ENCODE measurements at places on chromosomes 13 and 19. TPM values are rescaled to one million over a fixed set of nuclear protein-coding genes. Genes with fewer than 3 reads are reported as not detected.

The ATP1A3 gene
- 81.4 TPM for total RNA-seq

The ZNF543 gene
- 7.8 TPM for total RNA-seq

The ZNF665 gene
- 1.1 TPM for total RNA-seq

The TEX26 gene
- total RNA-seq, result not detected

The SETDB2 gene
- 7.3 TPM for total RNA-seq

The NCAN gene
- not detected for total RNA-seq

The ZNF682 gene
- 1.4 TPM for total RNA-seq

The ZNF626 gene
- total RNA-seq, result 12.9 TPM

The PSG7 gene
- not detected for total RNA-seq

DNA sequence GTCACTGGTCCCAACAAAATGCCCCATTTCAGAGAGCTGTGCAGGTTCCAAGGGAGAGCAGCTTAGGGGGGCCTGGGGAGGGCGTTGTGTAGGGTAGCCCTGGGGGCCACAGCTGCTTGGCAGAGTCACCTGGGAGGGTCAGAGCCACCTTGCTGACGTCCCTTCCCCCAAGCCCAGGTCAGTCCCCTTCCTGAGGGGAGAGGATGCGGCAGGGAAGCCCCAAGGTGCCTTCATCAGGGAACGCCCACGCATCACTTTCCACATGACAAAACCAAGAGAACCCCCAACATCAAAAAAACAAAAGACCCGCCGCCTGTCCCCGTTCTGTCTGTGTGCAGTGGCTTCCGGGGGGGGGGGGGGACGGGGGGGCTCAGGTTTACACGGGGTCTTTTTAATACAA is 5.3 kb upstream of the UQCR11 start:
- H3K4me3 ChIP-seq, result no peak overlapping the region
- H3K36me3 ChIP-seq, result peaks cover 33% of the 10 kb centered on the region

DNA sequence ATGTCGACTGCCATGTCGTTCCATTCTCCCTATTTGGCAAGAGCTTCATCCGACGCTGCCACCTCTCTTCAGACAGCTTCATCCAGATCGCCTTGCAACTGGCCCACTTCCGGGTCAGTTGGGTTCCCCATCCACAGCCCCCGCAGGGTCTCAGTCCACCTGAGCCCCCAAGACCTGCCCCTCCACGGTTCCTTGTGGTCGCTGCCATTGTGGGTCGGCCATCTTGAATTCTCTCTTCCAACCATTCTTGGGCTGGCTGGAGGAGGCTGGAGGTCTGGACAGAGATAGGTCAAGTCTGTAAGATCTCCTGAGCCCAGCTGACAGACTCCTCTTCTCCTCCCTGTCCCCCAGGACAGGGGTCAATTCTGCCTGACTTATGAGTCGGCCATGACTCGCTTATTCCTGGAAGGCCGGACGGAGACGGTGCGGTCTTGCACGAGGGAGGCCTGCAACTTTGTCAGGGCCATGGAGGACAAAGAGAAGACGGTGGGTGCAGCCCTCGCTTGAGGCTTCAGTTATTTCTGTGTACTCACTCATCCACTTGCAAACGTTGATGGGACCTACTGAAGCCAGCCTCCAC is 19.5 kb downstream of the CPT1C start:
- DNase-seq, result no peak
- H3K4me1 ChIP-seq, result no peaks in the 10 kb centered on the region
- H3K4me3 ChIP-seq, result no peak overlapping the region
- H3K27me3 ChIP-seq, result no peaks in the 10 kb centered on the region
- H3K36me3 ChIP-seq, result no peaks in the 10 kb centered on the region
- no peak overlapping the region for H3K27ac ChIP-seq

DNA sequence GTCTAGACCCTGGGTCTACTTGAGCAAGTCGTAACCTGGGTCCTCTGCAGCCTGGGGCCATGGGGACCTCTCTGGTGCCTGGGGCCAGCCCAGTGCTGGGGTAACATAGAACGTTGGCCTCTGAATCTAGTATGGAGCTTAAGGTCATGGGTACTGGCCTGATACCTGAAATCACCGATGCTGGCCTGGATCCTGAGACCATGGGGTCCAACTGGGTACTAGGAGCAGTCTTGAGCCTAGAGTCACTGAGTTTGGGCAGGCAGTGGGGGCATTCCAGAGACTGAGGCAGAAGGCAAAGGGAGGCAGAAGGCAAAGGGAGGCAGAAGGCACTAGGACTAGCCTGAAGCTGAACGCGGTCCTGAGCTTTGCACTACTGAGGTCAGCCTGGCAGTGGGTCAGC is 1121.1 kb upstream of the PRR20A start:
- no peak for DNase-seq
- H3K27ac ChIP-seq, result no peak overlapping the region

- no peaks in the 10 kb centered on the region for H3K36me3 ChIP-seq
- H3K27ac ChIP-seq, result no peak overlapping the region
- H3K4me3 ChIP-seq, result no peak overlapping the region
- no peaks in the 10 kb centered on the region for H3K27me3 ChIP-seq
- DNase-seq, result no peak
- H3K4me1 ChIP-seq, result no peaks in the 10 kb centered on the region
Measured at GRCh38 chr13:101298517-101298916, 117.8 kb downstream of the NALCN start.

- H3K4me1 ChIP-seq, result no peaks in the 10 kb centered on the region
- no peak overlapping the region for H3K27ac ChIP-seq
- no peak for DNase-seq
- no peaks in the 10 kb centered on the region for H3K36me3 ChIP-seq
- H3K4me3 ChIP-seq, result no peak overlapping the region
Measured at GRCh38 chr13:107743983-107744382, 471.4 kb downstream of the LIG4 start.

DNA sequence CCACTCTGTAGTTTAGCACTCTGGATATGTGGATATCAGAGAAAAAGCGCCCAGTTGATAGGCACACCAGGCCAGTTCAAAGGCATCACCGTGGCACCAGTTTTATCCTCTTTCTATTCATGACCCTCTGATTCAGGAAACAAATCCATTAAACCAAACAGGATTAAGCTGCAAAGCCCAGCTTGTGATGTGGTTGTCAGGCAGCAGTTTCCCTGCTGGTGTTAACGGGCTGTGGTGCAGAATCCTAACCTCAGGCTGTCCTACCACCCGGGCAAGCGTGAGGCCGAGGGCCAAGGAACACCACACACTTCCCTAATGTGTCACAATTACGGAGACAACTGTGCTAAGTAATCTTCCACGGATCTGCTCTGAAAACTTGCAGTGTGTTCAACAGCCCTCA is 209.1 kb downstream of the OLFM4 start:
- no peak for DNase-seq
- no peaks in the 10 kb centered on the region for H3K36me3 ChIP-seq

DNA sequence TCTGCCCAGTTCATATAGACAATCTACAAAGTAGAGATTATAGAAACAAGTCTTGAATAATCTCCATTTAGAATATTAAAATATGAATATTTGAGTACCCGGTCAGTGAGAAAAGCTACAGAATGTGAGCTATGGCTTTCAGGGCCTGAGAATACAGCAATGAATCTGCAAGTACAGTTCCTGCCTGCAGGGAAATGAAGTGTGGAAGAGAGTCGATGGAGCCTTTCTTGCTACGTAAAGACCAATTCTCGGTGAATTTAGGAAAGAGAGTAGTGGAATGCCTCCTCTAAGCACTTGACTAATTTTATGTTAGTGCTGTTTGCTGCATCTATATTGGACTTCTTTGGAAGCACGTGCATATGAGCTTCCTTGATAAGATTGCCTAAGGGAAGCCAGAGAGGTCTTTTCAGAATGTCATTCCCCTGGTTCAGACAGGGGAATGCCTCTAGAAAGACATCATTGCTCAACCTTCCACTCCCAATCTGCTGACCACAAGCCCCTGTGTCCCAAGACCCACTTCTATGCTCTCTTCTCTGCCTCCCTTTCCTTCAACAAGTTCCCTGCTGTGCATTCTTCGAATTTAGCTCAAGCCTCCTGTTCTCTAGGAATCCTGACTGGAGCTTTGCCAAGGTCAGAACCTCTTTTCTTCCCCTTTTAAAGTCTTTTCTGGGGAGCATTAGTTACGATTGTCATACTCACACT is 41.9 kb downstream of the GPC6 start:
- no peak overlapping the region for H3K4me3 ChIP-seq
- H3K27ac ChIP-seq, result no peak overlapping the region
- DNase-seq, result no peak
- no peaks in the 10 kb centered on the region for H3K27me3 ChIP-seq
- H3K4me1 ChIP-seq, result no peaks in the 10 kb centered on the region

GRCh38 chr13:43405457-43405856 is 381.3 kb downstream of the ENOX1 start:
- H3K4me3 ChIP-seq, result no peak overlapping the region
- no peaks in the 10 kb centered on the region for H3K36me3 ChIP-seq
- no peaks in the 10 kb centered on the region for H3K27me3 ChIP-seq
- H3K27ac ChIP-seq, result no peak overlapping the region

GRCh38 chr19:3725121-3725520 is 16.9 kb downstream of the TJP3 start:
- peaks cover 29% of the 10 kb centered on the region for H3K27me3 ChIP-seq
- H3K27ac ChIP-seq, result no peak overlapping the region
- H3K4me1 ChIP-seq, result peaks cover 12% of the 10 kb centered on the region
- H3K4me3 ChIP-seq, result no peak overlapping the region

DNA sequence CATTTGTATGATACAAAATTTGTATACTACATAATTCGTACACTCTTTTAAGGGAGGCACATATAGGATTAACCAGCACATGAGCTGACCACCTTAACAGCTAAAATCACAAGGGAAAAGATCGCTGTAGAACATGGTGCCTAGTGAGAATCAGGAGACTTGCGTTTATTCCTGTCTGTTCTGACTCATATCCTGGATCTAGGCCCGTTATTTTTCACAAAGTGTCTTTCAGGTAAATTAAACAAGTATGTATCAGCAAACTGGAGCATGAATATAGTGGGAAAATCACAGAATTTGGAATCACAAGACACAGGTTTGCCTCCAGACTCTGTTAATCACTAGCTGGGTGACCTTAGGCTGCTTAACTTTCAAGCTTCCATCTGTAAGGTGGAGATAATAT is 47.5 kb upstream of the ESD start:
- no peaks in the 10 kb centered on the region for H3K4me1 ChIP-seq
- H3K36me3 ChIP-seq, result no peaks in the 10 kb centered on the region
- H3K4me3 ChIP-seq, result no peak overlapping the region
- H3K27ac ChIP-seq, result no peak overlapping the region
- DNase-seq, result no peak

GRCh38 chr13:32060401-32060878 is 28.9 kb downstream of the FRY start:
- H3K27me3 ChIP-seq, result no peaks in the 10 kb centered on the region
- no peaks in the 10 kb centered on the region for H3K4me1 ChIP-seq
- peak overlapping the region; percentile 85 for H3K27ac ChIP-seq
- DNase-seq, result no peak

- no peak overlapping the region for H3K4me3 ChIP-seq
- no peaks in the 10 kb centered on the region for H3K36me3 ChIP-seq
- no peak for DNase-seq
- no peak overlapping the region for H3K27ac ChIP-seq
Measured at GRCh38 chr13:35163674-35164073, 221.6 kb downstream of the NBEA start.

GRCh38 chr13:93173654-93174053 is 53.0 kb upstream of the GPC6 start:
- no peak for DNase-seq
- H3K27ac ChIP-seq, result no peak overlapping the region
- H3K4me1 ChIP-seq, result no peaks in the 10 kb centered on the region
- no peaks in the 10 kb centered on the region for H3K36me3 ChIP-seq
- H3K27me3 ChIP-seq, result no peaks in the 10 kb centered on the region

- H3K4me3 ChIP-seq, result no peak overlapping the region
- DNase-seq, result no peak
- H3K27ac ChIP-seq, result no peak overlapping the region
Measured at GRCh38 chr19:32969549-32969948, 2.2 kb downstream of the CEP89 start.

GRCh38 chr13:92716749-92717148 is 509.9 kb upstream of the GPC6 start:
- no peaks in the 10 kb centered on the region for H3K27me3 ChIP-seq
- no peaks in the 10 kb centered on the region for H3K36me3 ChIP-seq
- no peak overlapping the region for H3K4me3 ChIP-seq
- H3K27ac ChIP-seq, result no peak overlapping the region
- DNase-seq, result no peak

- no peaks in the 10 kb centered on the region for H3K27me3 ChIP-seq
- no peak overlapping the region for H3K27ac ChIP-seq
- H3K4me1 ChIP-seq, result no peaks in the 10 kb centered on the region
- no peaks in the 10 kb centered on the region for H3K36me3 ChIP-seq
Measured at GRCh38 chr13:43838909-43839308, 40.6 kb downstream of the CCDC122 start.

- no peaks in the 10 kb centered on the region for H3K36me3 ChIP-seq
- H3K27ac ChIP-seq, result no peak overlapping the region
- H3K4me3 ChIP-seq, result peak overlapping the region; percentile 5
- no peaks in the 10 kb centered on the region for H3K27me3 ChIP-seq
- DNase-seq, result peak; percentile 71
Measured at GRCh38 chr13:34750078-34750931, 191.8 kb upstream of the NBEA start.
